ENCODE measurements at places on chromosomes 6 and 20. TPM values are rescaled to one million over a fixed set of nuclear protein-coding genes. Genes with fewer than 3 reads are reported as not detected.

MUC21 gene
- not detected for total RNA-seq

NFATC2 gene
- total RNA-seq: 6.5 TPM

COL11A2 gene
- not detected for total RNA-seq

FAM162B gene
- 2.8 TPM for total RNA-seq

MUC22 gene
- total RNA-seq: not detected

DNA sequence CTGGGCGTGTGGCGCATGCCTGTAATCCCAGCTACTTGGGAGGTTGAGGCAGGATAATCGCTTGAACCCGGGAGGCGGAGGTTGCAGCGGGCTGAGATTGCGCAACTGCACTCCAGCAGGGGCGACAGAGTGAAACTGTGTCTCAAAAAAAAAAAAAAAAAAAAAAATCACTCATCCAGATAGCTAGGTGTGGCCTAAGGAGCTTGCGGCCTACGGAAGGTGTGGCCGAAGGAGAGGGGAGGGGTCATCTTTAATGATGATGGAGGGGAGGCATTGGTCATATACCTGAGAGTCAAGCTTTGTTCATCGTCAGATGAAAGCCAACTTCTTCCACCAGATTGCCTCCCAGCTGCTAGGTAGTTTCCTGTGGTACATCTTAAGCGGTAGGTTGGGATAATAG lies 801 bp upstream of the PPARD start:
- peaks cover 11% of the 10 kb centered on the region for H3K36me3 ChIP-seq
- no peak overlapping the region for H3K27ac ChIP-seq
- peaks cover 14% of the 10 kb centered on the region for H3K4me1 ChIP-seq
- H3K27me3 ChIP-seq: no peaks in the 10 kb centered on the region
- no peak for DNase-seq

DNA sequence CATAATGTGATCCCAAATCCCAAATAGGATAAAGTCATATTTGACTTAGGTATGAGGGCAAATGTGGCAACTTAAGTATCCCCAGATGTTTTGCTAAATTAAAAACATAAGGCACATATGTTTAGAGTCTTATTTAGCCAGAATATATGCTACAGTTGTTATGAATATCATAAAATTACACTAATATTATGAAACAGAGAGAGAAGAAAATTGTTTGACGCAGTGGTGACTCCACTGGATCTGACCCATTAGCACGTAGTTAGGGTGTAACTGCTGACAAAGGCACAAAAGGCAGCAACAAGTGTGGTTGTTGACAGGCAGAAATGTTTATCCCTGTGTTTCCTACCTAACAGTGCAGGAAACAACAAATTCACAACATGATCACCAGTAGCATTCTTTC lies 152.4 kb upstream of the THBS2 start:
- H3K27ac ChIP-seq: peak overlapping the region; percentile 21
- H3K4me3 ChIP-seq: no peak overlapping the region
- DNase-seq: no peak
- no peaks in the 10 kb centered on the region for H3K4me1 ChIP-seq
- no peaks in the 10 kb centered on the region for H3K36me3 ChIP-seq
- H3K27me3 ChIP-seq: no peaks in the 10 kb centered on the region

GRCh38 chr6:92690997-92691599 lies 728.3 kb downstream of the EPHA7 start:
- no peaks in the 10 kb centered on the region for H3K36me3 ChIP-seq
- H3K27ac ChIP-seq: no peak overlapping the region
- DNase-seq: no peak
- no peaks in the 10 kb centered on the region for H3K27me3 ChIP-seq
- H3K4me3 ChIP-seq: no peak overlapping the region
- H3K4me1 ChIP-seq: no peaks in the 10 kb centered on the region

GRCh38 chr6:31419842-31420241 lies 16.4 kb downstream of the MICA start:
- H3K4me1 ChIP-seq: peaks cover 3% of the 10 kb centered on the region
- H3K27ac ChIP-seq: no peak overlapping the region
- no peaks in the 10 kb centered on the region for H3K36me3 ChIP-seq

GRCh38 chr6:127385668-127386430 lies 42.4 kb upstream of the ECHDC1 start:
- H3K36me3 ChIP-seq: no peaks in the 10 kb centered on the region
- H3K27me3 ChIP-seq: no peaks in the 10 kb centered on the region
- no peak overlapping the region for H3K27ac ChIP-seq
- no peak overlapping the region for H3K4me3 ChIP-seq
- peaks cover 12% of the 10 kb centered on the region for H3K4me1 ChIP-seq

GRCh38 chr6:117483004-117483644 lies 650 bp downstream of the DCBLD1 start:
- no peaks in the 10 kb centered on the region for H3K36me3 ChIP-seq
- H3K27ac ChIP-seq: peak overlapping the region; percentile 84
- H3K4me1 ChIP-seq: peaks cover 12% of the 10 kb centered on the region

DNA sequence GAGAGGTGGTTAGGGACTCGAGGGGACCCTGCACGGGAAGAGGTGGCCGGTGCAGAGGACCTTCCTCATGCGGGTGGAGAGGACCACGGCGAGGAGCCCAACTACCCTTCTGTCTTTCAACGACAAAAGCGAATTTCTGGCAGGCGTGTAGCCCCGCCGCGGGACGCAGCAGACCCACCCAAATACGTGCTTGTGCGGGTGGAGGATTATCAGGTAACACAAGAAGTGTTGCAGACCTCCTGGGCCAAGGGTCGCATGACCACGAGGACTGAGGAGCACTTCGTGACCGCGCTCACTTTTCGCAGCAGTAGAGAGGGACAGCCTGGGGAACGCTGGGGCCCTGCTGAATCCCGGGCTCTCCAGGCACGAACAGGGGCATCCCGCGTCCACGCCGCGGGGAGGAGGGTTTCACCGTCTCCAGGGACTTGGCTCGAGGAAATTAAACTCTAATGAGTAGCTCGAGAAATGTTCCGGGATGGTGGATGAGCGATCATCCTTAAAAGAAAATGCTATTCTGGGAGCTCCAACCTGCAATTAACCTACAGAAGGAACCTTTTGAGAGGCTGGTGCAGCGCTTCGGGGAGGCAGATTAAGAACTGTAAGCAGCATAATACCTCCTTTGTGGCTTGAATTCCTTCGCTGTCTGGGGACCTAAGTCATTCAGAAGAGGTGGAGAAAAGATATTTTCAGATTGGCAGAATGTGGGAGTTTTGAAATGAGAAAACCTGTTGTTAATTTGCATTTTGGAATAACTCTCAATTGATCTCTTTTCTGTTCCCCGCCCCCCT lies 804 bp downstream of the C6orf141 start:
- peaks cover 18% of the 10 kb centered on the region for H3K4me1 ChIP-seq
- H3K36me3 ChIP-seq: no peaks in the 10 kb centered on the region
- peak overlapping the region; percentile 27 for H3K4me3 ChIP-seq
- H3K27ac ChIP-seq: no peak overlapping the region
- no peak for DNase-seq

GRCh38 chr6:72702421-72702820 lies 80.6 kb downstream of the KCNQ5 start:
- DNase-seq: no peak
- H3K27me3 ChIP-seq: no peaks in the 10 kb centered on the region
- no peaks in the 10 kb centered on the region for H3K4me1 ChIP-seq
- H3K4me3 ChIP-seq: no peak overlapping the region

DNA sequence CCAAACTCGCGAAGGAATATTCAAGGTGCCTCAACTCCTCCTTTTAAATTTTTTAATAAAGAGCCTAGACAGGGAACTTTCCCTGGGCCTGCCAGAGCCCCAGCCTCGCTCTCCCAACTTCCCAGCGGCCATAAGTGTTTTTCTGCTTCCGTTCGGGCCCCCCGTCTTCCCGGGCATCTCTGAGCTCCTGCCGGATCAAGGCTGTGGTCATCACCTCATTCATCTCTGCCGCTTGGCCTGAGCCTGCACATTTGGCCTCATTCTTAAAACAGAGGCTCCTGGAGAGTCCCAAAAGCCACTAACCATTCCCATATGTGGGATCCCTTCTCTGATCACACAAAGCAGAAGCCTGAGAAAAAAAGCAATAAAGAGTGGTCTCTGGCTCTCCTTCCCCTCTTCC lies 969.1 kb upstream of the DEFB115 start:
- H3K27me3 ChIP-seq: no peaks in the 10 kb centered on the region
- peaks cover 18% of the 10 kb centered on the region for H3K4me1 ChIP-seq
- H3K4me3 ChIP-seq: no peak overlapping the region
- H3K27ac ChIP-seq: peak overlapping the region; percentile 60
